ENCODE measurements at places on chromosomes 13 and 19.
A peak's percentile ranks its signal among the peaks of the same experiment; 100 is the strongest.

DNA sequence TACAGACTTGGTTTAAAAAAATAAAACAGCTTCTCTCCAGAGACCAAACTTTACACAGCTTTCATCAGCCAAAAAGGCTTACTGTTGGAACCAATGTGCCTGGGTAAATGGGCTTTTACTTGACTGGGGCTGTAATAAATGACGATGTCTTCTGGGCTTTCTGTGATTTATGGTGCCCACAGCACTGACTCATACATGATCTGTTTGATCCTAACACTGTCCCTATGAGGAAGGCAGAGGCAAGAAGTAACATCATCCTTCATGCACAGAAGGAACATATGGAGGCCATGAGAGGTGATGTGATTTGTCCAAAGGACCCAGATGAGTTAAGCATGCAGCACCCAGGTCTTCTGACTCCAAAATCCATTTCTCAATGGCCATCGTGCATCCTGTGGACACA is 77.4 kb downstream of the DOCK9 start:
- DNase-seq: no peak

- DNase-seq: no peak
These were observed 60.2 kb downstream of the ITGBL1 start for GRCh38 chr13:101512650-101513049.

GRCh38 chr13:20303636-20304035 is 71.5 kb upstream of the GJB6 start:
- no peak for DNase-seq

- no peak for DNase-seq
These were observed 2859.0 kb upstream of the PCDH20 start for GRCh38 chr13:64274481-64275217.

- DNase-seq: peak; percentile 40
These were observed 9.2 kb upstream of the ZNF358 start for GRCh38 chr19:7506385-7507328.

DNA sequence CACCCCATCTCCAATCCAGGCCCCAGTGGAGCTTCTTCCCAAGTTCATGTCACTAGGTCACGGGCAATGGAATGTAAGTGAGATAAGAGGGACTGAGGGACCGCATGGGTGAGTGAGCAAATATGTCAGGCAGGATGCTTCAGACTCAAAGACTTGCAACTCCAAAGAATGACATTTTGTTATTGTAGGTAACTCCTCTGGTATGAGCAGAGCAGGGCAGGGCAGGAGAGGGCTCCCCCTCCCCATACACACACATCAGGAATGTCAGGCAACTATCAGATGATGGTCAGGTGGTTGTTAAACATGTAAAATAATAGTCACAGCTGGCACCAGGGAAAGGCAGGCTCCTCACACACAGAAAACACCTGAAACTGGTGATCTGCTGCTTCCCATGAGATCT is 10.6 kb downstream of the ERVV-2 start:
- DNase-seq: no peak

DNA sequence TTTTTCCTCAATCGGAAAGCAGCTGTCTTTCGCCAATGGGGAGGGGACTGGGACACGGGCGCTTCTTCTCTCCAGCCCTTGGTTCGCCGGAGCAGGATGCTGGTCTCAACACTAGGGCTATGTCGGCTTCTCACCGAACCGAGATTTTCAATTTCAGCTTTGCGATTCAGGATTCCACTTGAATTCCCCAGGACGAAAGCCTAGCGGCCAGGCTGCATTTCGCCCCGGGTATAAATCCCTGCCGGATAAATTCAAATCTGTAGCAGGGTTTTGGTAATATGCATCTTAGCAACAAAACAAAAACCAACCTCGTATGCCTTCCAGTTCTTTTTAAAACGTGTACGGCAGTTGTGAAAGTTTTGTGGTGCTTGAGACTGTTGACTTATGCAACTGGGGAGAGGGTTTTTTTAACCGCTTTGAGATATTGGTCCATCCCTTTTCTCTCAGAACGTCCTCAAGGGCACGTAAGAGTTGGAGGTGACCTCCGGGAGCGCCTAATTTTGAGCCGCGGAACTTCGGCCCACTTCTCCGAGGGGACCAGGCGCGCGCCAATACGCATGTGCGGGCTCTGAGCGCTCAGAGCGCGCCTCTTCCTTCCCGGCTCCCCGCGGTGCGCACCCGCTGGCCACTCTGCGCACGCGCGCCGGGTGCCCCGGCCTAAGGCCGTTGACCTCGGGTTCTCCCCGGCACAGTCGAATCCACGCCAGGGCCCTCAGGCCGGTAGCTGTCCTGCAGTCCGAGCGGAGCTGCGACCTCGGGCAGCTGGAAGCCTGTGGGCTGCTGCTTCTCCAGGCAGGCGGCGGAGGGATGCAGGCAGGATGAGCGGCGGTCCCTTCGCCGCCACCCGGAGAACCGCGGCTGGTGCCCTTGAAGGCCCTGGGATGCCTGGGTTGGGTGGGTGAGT is 7.6 kb downstream of the POU4F1 start:
- no peak for DNase-seq
